SW 1271 (cell line): ENCODE measurements at places on chromosomes 3 and 15.

DNA sequence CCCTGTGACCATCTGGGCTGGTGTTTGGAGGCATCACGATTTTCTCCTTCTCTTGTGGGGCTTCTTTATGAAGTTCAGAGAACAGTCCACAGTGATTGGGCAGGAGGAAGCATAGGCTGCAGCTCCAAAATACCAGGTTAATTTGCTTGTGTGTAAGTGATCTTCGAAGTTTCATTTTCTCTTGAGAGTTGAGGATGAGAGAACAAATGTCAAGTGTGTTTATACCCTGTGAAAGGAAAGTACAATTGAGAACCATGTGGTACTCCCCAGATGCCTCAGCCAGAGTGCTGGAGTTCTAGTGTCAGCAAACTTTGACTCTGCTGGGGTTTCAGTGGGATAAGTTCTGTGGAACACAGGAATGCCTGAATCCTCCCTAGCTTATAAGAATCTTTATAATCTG, 357.1 kb upstream of the CFAP20DC start:
- DNase-seq: no peak

GRCh38 chr3:162292409-162292808, 795.8 kb downstream of the OTOL1 start:
- DNase-seq: no peak

DNA sequence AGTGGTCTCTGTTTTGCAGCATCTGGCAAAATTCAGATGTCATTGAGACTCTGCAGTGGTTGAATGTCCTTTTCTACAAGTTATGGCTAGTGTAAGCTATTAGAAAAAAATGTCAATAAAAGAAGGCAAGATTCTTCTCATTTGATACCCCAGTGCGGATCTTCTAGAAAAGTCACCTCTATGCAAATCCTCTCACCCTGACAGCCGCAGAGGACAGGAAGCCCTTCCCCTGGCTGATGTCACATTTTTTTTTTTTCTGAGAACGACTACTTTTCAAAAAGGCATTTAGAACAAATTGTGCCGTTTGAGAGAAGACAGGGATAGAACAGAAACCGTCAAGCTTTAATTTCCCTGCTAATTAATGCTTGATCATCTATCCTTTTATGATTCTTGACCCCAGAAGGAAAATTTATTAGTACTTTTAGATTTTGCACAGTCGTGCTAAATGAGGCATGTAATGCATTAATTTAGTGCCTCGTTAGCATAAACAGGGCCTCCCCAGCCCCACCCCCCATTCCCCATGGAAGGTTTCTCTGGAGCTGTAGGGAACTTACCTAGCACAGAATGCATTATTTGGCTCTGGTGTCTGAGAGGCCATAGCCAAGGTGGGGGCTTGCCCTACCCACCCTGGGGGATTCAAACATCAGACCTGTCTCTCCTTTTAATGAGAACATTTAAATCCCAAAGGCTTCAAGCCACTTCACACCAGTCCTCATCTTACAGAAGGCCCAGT, 183.8 kb downstream of the OPA1 start:
- DNase-seq: no peak

GRCh38 chr15:62850318-62850717, 192.2 kb upstream of the TPM1 start:
- DNase-seq: no peak

GRCh38 chr3:10632741-10633140, 127.4 kb upstream of the ATP2B2 start:
- no peak for DNase-seq
